ENCODE measurements at places on chromosomes 2 and 18.

DNA sequence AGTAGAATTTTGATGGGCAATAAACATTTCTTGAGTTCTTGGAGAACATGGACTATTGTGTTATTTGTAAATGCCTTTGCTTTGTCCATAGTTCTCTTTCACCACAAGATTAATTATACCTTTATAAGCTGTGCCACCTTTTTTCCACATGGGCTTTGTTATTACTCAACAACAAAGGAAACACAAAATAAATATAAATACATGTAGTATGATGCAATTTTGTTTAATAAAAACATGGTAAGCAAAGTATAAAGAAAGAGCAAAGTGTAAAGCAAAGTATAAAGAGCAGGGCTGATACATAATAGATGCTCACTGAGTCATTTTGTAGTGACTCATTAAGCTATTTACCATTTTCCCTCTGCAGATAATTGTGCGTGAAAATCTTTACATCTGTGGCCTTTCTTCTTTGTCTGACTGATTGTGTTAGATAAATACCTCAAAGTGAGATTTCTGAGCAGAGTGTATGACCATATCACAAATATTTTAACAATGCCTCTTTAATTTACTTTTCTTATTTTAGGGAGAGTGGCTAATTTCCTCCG, 80.9 kb downstream of the CERS6 start:
- no peak for DNase-seq

GRCh38 chr2:5983511-5984272, 291.5 kb downstream of the SOX11 start:
- DNase-seq: no peak

GRCh38 chr2:173032032-173032431, 43.6 kb upstream of the MAP3K20 start:
- no peak for DNase-seq

DNA sequence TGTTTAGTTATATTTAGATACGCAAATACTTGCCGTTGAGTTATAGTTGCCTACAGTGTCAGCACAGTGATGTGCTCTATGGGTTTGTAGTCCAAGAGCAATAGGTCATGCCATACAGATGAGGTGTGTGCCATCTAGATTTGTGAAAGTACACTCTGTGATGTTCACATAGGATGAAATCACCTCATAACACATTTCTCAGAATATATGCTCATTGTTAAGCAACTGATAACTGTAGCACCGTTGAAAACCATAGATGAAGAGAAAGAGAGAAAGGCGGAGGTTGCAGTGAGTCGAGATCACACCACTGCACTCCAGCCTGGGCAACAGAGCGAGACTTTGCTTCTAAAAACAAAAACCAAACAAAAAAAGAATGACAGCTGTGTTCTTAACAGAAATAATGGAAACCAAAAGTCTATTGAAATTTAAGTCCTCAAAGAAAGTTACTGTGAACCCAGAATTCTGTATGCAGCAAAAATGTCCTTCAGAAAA, 9.5 kb downstream of the DGKD start:
- DNase-seq: no peak

DNA sequence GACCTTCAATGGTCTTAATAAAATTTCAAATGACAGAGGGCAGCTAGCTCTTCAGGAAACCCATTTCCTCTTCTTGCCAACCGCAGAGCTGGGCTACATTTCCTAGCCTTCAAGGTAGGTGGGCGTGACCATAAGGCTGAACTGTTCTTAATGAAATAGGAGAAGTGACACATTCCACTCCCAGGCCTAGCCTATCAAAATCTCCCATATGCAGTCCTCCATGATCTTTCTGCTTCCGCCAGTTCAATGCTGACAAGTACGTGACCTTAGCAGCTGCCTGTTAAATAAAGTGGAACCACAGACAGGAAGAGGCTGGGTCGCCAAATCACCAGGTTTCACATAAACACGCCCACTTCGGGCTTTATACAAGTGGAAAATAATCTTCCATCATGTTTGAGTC, 13.2 kb downstream of the SERPINE2 start:
- no peak for DNase-seq

GRCh38 chr2:43060390-43061016, 165.9 kb downstream of the ZFP36L2 start:
- DNase-seq: no peak

GRCh38 chr2:71674158-71674851, 220.9 kb downstream of the DYSF start:
- DNase-seq: no peak

DNA sequence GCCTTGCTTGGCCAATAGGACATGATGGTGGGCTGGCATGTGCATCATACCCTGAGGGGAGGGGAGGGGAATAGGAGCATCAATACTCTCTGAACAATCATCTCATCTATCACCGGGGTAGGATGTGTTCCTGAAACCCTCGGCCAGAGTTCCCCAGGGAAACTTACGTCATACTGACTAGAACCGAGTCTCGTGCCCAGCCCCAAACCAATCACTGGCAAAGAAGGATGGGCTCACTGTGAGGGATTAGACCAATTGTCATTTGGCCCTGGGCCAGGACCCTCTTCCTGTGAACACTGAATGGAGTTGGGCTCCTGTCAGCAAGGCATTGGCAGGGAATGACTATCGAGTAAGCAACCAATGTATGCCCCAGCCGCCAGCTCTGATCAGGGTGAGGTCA, 261.5 kb downstream of the MYCN start:
- DNase-seq: no peak

DNA sequence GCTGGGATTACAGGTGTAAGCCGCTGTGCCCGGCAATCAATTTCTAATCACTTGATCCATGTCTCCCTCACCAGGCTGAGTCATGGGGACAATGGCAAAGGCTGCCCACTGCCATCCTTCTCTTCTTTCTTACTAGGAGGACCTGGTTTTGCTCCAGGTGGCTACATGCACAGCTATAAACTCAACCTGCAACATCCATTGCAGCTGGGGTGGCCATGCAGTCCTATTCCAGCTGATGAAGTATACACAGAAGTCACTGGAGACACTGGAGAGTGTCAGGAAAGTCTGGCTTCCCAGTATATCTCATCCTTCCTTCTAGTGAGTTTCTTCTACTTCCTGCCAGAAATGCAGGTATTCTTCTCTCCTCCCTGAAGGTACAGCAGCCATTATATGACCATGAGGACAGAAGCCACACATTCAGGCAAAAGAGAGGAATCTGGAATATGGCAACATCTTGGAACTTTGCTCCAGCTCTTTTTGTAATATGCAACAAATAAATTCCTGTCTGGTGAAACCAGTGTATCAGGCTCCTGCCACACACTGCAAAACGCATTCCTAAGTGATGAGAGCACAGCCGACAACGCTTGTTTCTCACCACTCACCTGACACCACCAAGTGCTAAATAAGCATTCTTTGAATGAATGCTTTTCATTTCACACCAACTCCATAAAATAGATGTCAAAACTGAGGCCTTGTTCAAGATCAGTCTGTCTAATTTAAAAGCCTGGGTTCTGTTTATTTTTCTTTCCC, 32.3 kb downstream of the SCTR start:
- DNase-seq: peak; percentile 61

GRCh38 chr18:2968606-2969005, 44.3 kb downstream of the LPIN2 start:
- DNase-seq: no peak

- DNase-seq: no peak
Measured at GRCh38 chr2:111994042-111994441, 61.0 kb upstream of the TMEM87B start.

DNA sequence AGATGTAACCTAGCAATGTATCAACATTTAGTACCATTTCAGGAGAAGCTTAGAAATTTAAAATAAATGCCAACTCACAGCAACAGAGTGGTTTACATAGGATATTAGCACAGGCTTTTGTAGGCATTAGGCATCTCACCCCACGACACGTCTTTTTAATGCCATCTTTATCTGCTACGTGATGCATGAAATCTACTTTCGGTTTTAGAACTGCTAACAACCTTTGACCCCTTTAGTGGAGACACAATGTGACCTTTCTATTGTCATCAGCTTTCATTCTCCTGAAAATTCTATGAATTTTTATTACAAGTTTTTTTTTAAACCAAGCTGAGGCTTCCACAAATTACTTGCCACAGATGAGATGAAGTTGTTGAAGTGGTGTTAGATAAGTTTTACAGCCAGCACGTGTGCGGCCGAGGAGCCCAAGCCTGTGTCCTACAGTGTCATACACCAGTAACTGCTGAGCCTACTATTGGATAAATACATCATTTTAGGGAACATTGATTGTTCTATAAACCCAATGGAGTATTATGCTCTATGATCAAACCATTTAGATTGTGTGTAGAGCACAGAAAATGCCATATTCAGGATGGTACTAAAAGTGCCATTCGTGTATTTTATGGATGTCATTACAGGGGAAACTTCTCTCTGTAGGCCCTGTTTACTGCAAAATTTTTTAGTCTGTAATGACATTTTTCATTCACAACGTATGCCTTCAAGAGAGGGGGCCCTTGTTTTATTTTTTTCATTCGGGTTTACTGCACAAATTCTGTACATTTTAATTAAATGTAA, 151.6 kb downstream of the PTGR3 start:
- no peak for DNase-seq

DNA sequence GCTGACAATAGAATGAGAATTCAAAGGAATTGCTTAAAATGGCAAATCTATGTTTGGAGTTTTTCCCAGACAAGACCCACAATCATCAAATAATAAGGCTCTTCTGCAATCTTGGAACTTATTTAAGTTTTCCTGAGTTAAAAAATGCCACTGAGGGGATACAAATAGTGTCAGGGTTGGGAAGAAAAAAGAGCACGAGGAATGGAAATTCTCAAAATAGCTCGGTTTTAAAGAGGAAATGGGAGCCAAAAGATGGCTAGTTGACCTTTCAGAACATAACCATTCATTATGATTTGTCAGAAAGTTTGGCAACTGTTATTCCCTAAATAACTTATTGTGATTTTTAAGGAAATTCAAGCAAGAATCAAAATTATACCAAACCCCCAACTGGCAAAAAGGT, 127.7 kb downstream of the RAPGEF4 start:
- no peak for DNase-seq

DNA sequence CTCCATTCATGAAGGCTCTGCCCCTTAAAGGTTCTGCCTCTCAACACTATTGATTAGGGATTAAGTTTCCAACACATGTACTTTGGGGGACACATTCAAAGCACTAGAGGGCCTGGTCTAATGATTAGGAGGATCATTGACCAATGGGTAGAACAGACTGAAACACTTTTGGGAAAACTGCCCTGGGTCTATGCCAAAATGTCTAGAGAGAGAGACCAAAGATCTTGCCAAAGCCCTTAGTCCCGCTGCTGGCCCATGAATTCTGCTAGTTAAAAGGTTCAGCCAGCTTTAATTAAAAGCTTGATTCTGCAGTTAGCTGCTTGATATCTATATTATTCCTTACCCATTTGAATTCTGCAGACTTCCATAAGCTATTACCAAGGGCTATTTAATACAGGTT, 613.2 kb downstream of the SLC4A3 start:
- no peak for DNase-seq

GRCh38 chr2:33084433-33084832, 137.7 kb downstream of the LTBP1 start:
- no peak for DNase-seq

GRCh38 chr2:176470713-176471112, 201.5 kb downstream of the MTX2 start:
- no peak for DNase-seq

GRCh38 chr2:30239308-30239985, 8.1 kb downstream of the LBH start:
- DNase-seq: peak; percentile 60

DNA sequence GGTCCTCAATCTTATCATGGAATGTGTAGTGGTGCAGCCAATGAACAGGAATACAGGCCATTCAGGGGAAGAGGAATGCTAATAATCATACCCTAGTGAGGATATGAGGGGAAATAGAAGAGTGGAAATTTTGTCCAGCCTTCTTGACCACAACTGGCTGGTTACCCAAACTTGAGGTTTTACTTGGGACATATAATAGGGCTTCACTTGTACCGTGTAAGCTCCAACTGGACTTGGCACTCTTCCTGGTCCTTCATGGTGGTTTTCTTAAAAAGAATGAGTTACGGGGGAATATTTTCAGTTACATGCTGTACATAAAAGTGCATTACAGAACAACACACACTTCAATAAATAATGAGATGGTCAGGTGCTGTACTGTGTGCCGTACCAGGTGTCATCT, 234.9 kb upstream of the RASGRP3 start:
- DNase-seq: no peak

Data from right renal pelvis (tissue), 4 donors.